Stimulated activated naive CD4-positive, alpha-beta T cell treated with Interleukin-2 at 50 U/mL for 16 hours (primary cell): ENCODE measurements at places on chromosomes 3 and 15.
A peak's percentile ranks its signal among the peaks of the same experiment; 100 is the strongest.

DNA sequence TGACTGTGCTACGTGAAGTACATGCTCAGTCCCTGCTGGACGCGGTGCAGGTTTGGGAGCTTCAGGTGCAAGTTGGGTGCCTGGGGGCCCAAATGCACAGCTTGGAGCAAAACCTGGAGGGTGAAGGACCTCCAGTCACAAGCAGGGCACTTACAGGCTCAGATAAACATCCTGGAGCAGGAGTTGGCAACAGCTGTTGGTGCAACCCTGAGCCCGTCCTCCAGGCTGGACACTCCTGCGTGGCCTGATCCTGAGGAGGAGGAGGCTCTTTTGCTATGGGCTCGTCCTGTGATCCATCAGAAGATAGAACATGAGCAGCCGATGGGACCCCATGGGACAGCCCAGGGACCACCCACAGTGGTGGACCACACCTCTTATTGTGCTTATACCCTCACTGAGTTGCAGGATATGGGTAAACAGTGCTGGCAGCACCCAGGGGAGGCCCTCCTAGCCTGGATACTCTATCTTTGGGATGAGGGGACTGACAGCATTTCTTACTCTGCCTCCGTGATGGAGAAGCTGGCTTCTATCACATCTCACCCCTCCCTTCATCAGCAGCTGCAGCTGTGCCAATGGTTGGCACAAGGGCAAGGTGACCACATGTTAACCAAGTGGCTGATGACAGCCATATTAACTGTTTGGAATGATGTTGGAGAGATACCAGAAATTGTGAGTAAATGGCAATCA is 301.6 kb downstream of the ZPLD1 start:
- DNase-seq = no peak

- no peak for DNase-seq
Measured at GRCh38 chr15:63244399-63244798, 33.0 kb upstream of the APH1B start.

DNA sequence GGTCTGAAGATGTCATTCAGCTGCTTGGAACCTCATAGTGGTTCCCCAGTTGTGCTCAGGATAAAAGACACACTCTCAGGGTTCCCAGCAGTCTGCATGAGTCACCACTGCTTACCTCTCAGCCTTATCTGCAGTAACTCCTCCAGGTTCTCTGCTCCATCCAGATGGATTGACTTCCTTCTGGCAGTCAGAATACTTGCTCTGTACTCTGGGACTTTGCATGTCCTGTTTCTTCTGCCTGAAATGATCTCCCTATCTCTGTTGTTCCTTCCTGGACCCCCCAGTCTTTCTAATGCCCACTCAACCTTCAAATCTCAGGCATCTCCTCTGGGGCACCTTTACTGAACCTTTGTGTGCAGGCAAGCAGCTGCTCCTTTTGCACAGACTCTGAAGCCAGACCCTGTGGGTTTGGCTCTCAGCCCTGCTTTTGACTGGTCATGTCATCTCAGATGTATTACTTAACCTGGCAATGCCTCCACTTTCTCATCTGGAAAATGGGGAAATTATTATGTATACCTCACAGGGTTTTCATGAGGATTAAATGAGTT is 38.4 kb downstream of the ITPR1 start:
- no peak for DNase-seq

DNA sequence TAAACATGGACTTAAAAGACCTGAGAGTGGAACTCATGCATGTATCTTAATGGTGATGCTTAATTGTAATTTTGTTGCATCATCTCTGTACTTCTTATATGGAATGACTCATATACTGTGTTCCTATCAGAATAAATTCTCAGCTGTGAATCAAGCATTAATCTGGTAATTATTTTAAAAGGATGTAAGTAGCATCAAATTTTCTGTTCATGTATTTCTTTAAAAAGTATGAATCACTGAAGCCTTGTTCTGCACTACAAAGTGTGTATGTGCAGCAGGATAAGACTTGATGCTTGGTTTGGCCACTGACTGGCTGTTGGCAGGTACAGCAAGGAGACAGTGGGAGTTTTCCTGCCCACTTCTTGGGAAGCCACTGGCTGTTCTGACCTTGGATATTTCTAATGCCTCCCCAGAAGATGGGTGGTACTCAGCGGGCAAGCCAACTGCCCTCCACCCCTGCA is 123.9 kb downstream of the ANO10 start:
- DNase-seq = no peak

- DNase-seq = no peak
Measured at GRCh38 chr15:56341201-56341600, 24.0 kb upstream of the TEX9 start.

GRCh38 chr15:56821721-56822425 is 88.6 kb upstream of the ZNF280D start:
- DNase-seq = peak; percentile 8

GRCh38 chr3:173284301-173284700 is 113.2 kb upstream of the NLGN1 start:
- DNase-seq = no peak

DNA sequence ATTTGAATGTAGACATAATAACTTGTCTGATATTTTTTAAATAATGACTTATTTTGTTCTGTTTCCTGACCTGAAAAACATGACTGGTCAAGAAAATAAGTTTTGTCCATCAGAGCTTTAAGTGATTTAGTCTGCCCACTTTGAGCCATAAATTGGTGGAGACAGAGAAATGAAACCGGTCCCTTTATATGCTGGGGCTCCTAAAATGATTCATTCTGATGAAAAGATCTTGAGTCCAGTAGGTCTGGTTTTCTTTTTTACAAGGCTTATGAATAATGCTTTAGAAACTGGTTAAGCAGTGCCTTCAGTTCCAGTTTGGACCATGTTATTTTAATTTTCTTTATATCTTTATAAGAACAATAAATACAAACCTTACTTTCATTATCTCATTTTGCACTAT is 293.2 kb downstream of the DIPK2A start:
- no peak for DNase-seq

DNA sequence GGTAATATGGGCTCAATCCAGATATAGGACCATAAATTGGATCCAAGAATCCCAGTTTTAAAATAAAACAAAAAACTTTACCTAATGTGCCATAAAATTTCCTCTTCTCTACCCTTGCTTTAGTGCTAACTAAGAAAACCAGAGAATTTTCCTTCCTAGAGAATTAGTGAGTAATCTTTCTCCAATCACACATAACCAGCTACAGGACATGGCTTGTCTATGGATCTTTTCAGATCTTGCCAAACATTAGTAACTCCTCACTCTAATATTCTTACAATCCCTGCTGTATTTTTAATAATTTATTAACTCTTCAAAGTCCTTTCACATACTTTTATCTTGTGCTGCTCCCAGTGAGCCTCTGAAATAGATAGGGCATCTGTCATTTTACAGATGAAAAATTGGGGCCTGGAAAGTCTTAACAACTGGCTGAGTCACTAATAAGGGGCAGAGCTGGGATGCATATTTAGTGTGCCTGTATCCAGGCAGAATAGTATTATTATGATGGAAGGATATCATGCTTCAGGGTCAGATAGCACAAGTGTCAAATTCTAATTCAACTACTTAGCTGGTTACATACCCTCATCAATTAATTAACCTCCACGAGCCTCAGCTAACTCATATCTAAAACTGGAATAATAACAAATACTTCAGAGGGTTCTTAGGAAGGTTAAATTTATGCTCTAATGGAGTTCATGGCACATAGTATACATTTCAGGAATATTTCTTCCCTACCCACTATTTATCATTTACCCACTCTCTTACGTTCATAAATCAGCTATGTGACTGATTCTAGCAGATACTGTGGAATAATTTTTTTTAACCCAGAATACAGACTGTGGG is 5.6 kb downstream of the ZBED2 start:
- no peak for DNase-seq

DNA sequence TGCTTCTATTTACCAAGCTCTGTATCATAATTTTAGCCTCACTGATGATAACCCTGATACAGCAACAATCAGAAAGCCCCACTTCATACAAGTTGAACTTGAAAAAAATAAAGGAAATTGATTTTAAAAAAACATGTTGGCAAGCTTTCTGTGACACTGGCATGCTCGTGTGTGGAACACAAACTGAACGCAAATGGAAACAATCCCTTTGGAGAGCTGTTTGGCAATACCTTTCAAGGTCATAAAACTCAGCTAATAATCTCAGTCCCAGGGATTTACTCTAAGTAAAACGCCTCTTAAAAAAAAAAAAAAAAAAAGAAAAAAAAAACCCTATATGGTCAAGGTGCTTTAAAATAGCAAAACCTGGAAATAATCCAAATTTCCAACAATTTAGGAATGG is 166.7 kb upstream of the BCL6 start:
- no peak for DNase-seq

GRCh38 chr3:6262010-6262409 is 598.9 kb upstream of the GRM7 start:
- DNase-seq = no peak

DNA sequence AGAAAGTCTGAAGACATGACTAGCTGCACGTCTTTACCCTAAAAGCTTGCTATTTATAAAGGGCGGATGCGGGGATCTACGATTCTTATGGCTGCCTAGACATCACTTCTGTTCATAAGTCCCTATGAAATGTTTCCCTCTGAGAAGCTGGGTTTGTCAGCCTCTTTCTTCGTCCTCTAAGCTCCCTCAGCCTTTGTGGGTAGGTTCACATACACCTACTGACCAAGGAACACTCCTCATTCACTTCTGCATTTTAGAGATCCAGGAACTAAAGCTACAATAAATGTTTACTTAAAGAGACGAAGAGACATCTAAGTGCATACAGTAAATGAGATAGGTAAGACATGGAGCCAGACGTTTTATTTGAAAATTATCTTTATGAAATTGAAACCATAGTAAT is 16.7 kb upstream of the RAMAC start:
- DNase-seq = no peak

GRCh38 chr3:150412561-150413231 is 4.6 kb downstream of the TSC22D2 start:
- DNase-seq = no peak

DNA sequence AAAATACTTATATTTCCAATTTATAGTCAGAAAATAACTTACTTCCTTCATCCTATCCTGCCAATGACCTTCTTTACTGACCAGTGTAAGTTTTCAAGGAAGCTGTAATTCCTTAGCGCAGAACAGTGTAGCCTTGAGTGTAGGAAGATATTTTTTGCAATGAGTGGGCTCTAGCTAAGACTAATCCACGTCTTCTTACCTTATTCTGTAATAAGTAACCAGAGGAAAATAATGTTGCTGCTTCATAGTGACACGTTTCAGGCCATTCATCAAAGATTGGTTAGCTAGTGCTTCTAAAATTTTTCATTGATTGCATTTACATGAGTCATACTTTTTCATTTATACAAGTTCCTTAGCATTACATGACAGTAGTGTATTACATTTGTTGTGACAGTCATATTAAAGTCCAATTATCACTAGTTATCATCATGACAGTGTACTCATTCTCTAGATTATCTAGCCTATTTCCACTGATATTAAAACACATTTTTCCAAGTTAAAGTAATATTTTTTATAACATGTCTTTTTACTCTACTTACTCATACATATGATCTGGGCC is 403.8 kb upstream of the EPHA3 start:
- no peak for DNase-seq

- DNase-seq = no peak
Measured at GRCh38 chr3:149512073-149512782, 37.7 kb downstream of the TM4SF4 start.

DNA sequence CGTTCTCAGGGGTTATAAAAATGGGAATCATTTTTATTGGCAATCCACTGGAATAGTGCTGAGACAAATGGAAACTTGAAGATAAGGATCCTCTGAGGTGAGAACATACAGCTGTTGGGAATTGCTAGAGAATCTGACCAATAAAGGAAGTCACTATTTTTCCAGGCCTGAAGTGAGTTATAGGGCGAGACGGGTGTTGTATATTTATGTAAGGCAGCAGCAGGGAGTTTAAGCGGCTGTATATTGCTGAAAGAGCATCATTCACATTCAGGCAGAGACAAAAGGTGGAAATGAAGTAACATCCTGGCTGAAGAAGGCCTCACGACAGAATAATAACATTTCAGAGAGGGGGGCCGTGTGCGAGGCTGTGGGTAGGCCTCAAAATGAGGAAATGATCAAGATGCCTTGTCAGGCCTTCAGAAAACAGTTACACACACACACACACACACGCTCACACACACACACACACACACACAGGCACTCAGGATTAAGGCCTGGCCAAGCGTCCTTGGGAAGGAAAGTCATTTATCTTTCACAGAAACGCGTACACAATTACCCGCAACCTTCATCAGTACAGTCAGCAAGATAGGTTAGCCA is 964.9 kb upstream of the NR2F2 start:
- DNase-seq = no peak

GRCh38 chr3:179653096-179653797 is 407 bp downstream of the USP13 start:
- peak; percentile 61 for DNase-seq

- DNase-seq = peak; percentile 42
Measured at GRCh38 chr3:52670621-52671521, 14.8 kb downstream of the PBRM1 start.

DNA sequence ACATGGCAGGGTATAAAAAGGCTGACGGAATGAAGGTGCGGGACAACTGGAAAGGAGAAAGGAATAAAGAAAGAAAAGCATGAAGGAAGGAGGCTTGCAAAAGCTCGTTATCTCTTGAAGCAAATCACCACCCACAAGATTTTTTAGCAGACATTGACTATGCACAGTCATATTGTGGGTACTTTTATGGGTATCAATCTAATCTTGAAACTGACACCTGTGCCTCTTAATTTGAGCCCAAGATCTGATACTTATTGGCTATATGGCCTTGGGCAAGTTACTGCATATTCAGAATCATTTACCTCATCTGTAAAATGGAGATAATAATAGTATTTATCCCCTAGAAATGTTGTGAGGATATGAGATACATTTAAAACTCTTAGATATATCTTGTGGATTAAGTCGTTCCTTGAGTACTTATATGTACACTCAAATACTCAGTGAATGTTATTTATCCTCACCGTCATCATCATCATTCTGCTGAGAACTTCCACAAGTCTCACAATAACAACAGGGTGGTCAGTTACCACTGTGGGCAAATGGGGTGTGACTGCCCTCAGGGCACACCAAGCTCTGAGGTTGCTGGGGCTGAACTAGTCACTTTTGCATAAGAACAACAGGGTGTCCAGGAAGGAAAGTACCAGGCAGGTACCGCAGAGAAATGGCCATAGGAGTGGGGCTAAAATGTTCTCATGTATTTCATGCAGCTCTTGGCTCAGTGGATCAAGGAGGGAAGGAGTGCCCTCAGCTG is 266.1 kb downstream of the SLC9A9 start:
- no peak for DNase-seq

- no peak for DNase-seq
Measured at GRCh38 chr3:120445654-120446053, 5.1 kb downstream of the FSTL1 start.

GRCh38 chr3:171199473-171199829 is 172.9 kb upstream of the SLC2A2 start:
- DNase-seq = no peak

GRCh38 chr3:24936574-24936973 is 441.9 kb upstream of the THRB start:
- no peak for DNase-seq
